ENCODE measurements at places on chromosomes 2 and 18.

DNA sequence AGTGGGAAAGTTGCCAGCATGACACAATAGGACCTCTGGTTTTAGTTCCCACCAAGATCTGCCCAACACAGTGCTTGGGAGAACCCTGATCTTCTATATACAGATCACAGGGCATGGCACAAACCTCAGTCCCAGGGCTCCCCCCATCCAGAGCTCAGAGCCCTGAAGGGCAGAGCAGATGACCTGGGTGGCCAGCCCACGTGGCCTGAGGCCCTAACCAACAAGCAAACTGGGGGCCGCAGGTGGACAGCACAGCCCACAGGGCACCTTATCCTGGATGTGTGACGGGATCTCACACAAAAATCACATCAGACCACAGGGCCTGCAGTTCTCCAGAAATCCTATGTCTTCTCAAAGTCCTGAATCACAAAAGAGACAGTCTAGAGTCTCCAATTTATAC, 34.7 kb downstream of the CRACDL start:
- DNase-seq = peak; percentile 30

DNA sequence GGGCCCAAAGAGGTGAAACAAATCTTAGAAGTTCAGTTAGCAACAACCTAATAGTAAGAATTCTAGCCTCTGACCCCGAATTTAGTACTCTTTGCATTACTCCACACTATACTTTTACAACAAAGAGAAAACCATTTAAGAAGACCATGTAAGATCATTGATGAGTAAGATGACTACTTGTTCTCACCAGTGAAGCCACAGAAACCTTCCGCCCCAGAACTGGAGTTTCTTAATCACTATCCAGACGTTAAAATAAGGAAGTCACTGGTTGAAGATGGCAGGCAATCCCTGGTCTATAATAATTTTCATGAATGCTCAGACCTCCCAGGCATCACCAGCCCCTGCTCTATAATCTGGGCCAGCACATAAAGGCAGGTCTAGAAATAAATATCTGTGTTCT, 95.0 kb downstream of the TMEM163 start:
- no peak for DNase-seq

GRCh38 chr18:8785855-8786482, 80.6 kb downstream of the MTCL1 start:
- no peak for DNase-seq

DNA sequence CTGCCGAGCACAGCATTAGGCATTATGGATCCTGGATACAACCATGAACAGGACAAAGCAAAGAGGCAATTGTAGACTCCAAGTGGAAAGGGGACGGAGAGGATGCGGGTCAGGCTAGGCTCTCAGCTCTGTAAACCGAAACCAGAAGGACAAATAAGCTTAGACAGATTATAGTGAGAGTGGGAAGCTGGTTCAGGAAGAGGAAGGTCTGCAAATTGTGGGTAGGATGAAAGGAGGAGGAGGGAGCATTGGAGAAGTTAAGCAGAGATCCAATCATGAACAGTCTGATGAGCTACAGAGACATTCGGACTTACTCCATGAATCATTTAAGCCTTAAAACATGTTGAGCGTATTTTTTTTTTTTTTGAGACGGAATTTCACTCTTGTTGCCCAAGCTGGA, 3.0 kb downstream of the MSH6 start:
- no peak for DNase-seq

- no peak for DNase-seq
Observed at GRCh38 chr18:54479365-54479764, 111.7 kb upstream of the DYNAP start.

DNA sequence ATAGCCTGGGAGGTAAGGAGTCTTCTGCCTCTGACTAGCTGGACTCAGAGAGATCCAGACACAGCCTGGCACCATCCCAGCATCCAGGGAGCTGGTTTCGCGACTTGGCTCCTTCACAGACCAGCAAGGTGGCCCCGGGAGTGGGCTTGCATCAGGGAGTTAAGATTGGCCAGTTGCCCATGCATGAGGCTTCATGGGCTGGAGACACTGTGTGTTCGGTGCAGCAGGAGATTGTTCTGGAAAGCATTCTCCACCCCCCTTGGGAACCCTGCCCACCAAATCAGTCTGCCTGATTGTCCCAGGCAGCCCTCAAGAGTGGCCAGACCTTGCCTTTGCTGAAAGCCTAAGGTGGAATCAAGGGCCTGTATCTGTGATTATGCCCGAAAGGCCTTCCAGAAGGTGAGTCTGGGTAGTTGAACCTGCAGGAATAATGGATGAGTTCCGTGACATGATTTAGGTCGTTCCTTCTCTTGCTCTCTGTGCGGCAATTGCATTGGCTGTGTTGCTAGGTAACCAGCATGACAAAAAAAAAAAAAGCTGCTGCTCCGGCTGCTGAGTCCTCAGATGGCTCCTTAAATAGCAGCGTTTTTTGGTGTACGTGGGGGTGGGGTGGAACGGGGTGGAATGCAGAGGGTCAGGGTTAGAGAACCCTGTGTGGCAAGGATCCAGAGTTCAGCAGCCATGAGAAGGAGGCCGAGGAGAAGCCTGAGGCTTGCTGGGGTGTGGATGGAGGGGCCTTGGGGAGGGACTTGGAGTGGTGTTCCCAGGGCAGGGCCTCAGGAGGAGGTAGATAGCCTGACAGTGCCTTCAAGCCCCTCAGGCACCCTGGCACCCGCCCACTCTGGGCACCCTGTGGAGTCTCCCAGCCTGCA, 93.0 kb upstream of the MCFD2 start:
- no peak for DNase-seq

- DNase-seq = no peak
Observed at GRCh38 chr2:148259674-148260073, 238.8 kb downstream of the MBD5 start.

- no peak for DNase-seq
Observed at GRCh38 chr2:215622837-215623236, 187.0 kb upstream of the FN1 start.

DNA sequence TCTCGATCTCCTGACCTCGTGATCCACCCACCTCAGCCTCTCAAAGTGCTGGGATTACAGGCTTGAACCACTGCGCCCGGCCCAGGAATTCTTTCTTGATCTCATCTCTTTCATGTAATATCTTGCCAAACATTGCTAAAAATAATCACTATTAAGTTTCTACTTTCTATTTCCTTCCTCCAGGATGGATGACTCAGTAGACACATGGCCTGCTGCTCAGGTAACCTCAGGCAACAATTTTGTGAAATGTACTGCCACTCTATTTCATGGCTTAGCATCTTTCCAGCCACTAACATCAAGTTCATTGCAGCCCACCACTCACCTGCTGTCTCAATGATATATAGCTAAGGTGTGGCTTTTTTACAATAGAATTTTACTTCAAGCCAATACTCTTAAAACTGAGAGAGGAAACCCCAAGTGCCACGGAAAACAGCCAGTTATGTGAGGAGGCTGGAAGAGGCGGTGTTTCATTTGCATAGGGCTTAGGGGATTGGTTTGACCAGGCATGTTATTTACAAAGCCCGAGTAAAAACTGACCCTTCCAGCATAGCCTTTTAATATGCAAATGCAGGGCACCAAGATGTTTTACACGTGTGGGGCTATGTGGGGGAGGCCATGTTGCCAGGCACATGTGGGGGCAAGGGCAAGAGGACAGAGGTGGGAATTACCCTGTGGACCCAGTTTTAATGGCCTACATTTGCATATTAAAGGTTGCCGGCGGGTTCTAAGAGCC, 11.3 kb upstream of the SUMO1 start:
- DNase-seq = no peak

GRCh38 chr2:117714745-117715417, 99.6 kb upstream of the DDX18 start:
- no peak for DNase-seq

- DNase-seq = no peak
Observed at GRCh38 chr18:21826641-21827302, 86.2 kb downstream of the MIB1 start.

- DNase-seq = no peak
Observed at GRCh38 chr18:8847066-8847755, 141.9 kb downstream of the MTCL1 start.

- no peak for DNase-seq
Observed at GRCh38 chr18:785242-785641, 26.8 kb downstream of the YES1 start.

DNA sequence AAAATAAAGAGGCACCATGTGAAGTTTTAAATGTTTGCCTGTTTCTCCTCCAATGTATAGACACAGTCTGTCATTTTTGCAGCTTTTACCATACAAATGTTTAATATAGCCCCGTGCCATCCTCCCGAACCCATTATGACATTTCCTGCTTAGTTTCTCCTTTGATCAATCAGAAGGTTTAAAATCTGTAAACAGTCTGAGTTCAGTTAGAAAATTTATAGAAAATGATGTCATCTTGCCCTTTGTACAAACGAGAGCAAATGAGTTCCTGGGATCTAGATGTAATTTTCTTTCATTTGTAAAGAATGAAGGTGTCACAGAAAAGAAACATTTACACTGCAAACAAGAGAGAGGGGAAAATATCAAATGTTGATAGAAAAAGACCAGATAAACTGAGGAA, 62.7 kb upstream of the NFU1 start:
- no peak for DNase-seq

- DNase-seq = no peak
Observed at GRCh38 chr18:2916184-2916583, 69.4 kb downstream of the EMILIN2 start.

DNA sequence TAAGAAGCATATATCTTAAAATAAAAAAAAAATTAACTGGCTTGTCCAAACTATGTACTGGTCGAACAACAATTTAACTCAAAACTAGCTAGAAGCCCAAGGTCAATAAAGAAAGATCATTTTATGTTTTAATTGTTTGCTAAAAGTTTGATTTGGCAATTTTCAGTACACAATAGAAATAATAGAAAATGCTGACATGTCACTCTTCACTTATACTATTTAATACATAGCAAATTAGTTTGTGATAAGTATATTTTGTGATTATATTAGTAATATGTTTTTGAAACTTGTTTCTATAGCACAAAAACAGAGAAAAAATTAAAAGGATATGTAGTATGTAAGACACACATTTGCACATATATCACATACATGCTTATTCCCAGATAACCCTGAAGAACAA, 1938.6 kb upstream of the PIK3C3 start:
- DNase-seq = no peak

DNA sequence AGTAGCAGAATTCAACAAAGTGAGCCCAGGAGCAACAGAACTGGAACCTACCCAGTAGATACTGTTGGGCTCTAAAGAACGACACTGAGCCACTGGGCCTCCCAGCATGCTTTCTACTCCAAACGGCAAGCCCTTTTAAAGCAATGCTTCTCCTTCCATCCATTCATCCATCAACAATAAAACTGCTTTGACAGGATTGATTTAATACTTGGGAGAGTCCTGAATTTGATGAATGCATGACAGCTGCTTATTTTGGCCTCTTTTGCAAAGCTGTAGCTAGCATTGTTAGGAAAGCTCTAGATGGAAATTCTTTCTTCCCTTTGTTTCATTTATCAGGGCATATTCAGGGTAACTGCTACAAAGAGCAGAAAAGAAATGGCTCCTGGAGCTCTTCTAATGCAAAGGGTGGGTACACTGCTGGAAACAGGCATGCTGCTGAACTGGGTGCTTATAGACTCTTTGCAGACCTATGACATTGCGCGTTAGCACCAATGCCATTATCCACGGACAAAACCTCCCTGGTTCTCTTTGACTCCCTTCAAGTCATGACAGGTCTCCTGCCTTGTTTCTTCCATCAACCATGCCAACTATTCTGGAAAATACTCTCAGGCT, 138.4 kb upstream of the HNRNPA3 start:
- no peak for DNase-seq

DNA sequence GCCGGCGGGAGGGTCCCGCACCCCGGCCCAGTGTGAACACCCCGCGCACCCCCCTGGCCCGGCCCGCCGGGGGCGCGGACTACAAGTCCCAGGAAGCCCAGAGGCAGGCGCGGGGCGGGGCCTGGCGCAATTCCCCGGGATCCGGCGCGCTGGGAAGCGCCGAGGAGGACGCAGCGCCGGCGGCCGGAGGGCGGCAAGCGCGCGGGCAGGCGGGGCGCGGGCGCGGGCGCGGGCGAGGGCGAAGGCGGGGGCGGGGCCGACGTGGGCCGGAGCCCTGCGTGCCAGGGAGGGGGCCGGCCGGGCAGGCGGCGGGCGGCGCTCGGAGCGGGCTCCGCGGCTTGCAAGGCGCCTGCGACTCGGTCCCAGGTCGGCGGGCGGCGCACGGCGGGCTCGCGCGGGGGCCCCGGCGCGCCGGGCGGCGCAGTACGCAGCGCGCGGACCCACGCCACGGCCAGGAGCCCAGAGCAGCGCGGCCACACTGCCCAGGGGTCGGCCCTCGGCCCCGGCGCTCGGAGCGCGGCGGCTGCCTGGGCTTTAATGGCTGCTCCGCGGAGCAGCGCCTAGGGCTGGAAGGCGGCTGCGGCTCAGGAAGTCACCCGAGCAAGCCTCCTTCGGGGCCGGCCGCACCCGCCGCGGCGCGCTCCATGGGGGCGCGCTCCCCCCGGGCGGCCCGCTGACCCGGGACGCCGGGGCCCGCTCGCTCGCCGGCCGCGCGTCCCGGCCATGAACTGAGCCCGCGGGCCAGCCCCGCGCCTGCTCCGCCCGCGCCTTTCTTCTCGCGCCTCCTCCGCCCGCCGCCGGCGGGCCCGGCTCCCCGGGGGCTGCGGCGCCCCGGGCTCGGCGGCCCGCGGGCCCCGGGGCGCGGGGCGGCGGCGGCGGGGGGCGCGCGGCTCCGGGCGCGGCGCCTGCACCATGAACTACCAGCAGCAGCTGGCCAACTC, at the start of gene AGAP1:
Gene AGAP1 (plus strand): TSS at position 269 of the 941 bp plus-strand sequence.
- peak; percentile 97 for DNase-seq

DNA sequence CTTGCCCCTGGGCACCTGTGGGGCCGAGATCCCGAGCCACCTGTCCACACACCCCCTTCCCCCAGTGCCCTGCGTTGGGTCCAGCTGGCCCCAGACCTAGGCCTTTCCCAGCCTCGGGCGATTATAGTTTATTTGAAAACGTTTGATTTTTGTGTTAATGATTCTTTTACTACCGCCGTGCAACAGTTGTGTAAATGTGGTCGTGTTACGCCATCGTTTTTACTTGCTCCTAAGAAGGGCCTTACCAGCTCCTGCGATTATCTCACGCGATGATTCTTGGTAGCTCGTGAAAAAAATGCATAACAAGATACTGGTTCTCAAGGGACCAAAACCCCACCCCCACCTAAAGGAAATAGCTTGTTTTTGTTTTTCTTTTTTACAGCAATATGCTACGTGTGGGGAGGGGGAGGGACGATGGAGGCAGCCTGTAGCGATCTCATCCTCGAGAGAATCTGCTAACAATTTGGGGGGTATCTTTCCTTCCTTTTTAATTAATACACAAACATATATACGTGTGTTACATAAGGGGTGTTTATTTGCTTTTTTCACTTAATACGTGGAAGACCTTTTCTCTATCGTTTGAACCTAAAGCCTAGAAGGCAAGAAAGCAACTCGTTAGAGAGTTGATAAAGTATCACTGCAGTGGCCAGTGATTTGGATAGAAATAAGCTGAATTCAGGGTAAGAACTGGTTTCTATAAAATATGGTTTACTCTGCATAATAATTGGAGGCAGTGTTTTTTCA, 1.0 kb downstream of the ZDBF2 start:
- DNase-seq = no peak

DNA sequence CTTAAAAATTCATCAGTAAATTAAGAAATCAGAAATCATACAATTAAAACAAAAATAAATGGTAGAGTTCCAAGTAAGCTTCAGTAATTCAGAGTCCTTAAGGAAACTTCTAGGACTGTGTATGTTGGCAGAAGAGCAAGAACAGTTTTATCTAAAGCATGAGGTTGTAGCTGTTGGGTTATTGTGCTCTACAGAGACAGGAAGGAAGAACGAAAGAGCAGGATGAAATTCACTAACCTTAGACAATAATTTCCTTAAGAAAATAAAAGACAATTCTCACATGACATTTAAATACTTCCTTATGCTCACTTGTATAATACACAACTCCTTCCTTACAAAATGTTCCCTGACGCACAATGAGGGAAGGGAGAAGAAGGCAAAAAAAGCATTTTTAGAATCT, 133.4 kb downstream of the STK39 start:
- DNase-seq = no peak

Data from posterior cingulate gyrus (tissue), 11 donors.